Activated CD4-positive, alpha-beta T cell treated with anti-CD3 and anti-CD28 coated beads for 4 hours (primary cell): ENCODE measurements at places on chromosomes 5 and 9.

DNA sequence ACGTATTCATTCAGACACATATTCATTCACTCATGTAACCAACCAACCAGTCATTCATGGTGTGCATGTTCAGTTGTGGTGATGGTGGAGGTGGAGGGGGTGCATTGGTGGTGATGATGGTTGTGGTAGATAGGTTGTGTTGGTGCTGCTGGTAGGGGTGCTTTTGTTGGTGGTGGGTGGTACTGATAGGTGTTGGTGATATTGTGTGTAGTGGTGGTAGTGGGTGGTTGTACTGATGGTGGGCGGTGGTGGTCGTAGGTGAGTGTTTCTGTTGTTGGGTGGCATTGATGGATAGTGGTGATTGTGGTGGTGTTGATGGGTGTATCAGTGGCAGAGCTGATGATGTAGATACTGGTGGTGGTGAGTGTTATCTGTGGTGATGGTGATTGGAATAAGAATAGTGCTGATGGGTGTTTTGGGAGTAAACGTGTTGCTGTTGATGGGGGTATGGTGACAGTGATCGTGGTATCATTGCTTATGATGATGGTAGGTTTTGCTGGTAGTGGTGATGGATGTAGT, 59.8 kb upstream of the SHB start:
- no peak for DNase-seq

DNA sequence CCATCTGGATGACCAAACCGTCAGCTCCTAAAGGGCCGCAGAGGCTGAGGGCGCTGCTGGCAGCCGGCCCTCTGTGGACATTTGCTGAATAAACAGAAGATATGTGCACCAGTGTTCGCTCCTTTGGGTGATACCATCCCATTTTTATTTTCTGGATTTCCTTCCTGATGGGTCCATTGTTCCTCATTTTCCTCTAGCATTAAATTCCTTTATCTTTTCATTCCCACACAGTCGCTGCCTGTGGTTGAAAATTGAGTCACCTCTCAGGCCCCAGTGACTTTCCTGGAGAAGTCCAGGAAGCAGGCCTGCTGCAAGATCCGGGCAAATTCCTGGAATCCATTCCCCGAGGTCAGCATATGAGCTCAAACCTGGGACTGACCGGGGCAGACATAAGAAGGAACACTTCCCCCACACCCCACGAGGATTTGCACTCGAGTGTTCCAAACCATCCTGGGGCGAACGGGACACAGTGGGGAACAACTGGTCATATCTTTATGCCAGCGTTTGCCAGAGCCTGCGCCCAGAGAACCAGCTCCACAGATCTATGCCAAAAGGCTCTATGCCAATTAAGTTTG, 86.7 kb upstream of the PCA3 start:
- no peak for DNase-seq

DNA sequence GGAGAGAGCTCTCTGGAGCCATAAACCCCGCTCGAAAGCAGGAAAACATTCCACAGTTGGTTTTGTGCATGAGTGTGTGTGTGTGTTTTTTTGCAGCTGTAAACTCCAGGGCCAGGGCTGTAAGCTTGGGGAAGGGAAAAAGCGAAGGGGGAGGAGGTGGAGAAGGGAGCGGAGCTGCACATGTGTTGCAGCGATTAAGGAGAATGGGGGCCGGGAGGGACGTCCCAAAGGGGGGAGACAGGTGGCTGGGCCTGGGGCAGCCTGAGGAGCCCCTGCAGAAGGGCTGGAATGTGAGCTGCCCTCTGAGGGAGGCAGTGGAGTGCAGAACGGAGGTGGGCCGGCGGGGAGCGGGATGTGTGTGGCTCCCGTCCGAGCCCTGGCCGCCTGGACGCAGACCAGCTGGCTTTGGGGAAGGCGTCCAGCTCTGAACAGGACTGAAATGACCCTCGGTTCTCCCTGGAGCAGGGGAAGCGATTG, 2.7 kb upstream of the MYMK start:
- no peak for DNase-seq

GRCh38 chr5:75366787-75367186, 29.8 kb downstream of the HMGCR start:
- DNase-seq = no peak

- DNase-seq = no peak
These were observed 149.4 kb upstream of the STK32A start for GRCh38 chr5:147085409-147085808.

GRCh38 chr9:84230355-84231145, 110.0 kb downstream of the SLC28A3 start:
- no peak for DNase-seq

GRCh38 chr9:16247188-16247875, 623.1 kb downstream of the BNC2 start:
- no peak for DNase-seq

GRCh38 chr9:102237520-102237919, 499.1 kb upstream of the GRIN3A start:
- DNase-seq = no peak

- DNase-seq = no peak
These were observed 243.8 kb upstream of the WWC1 start for GRCh38 chr5:168047669-168048111.

GRCh38 chr5:3161672-3162071, 410.2 kb upstream of the IRX2 start:
- no peak for DNase-seq

DNA sequence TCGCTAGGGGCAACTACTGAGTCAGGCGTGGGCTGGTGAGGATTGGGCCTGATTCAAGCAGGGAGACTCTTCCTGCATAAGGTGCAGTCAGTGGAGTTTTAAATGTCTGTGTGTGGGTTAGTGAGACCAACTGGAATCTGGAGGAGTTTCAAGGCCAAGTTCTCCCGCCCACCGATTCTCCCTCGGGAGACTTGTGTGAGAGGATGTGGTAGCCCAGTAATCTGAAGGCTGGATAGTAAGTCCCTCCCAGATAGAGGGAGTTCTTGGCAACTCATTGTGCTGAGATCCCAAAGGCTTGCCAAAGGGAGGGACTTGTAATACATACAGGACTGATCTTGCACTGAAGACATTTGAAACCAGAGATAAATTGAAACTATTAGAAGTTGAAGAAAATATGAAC, 51.8 kb downstream of the WDR36 start:
- DNase-seq = no peak

DNA sequence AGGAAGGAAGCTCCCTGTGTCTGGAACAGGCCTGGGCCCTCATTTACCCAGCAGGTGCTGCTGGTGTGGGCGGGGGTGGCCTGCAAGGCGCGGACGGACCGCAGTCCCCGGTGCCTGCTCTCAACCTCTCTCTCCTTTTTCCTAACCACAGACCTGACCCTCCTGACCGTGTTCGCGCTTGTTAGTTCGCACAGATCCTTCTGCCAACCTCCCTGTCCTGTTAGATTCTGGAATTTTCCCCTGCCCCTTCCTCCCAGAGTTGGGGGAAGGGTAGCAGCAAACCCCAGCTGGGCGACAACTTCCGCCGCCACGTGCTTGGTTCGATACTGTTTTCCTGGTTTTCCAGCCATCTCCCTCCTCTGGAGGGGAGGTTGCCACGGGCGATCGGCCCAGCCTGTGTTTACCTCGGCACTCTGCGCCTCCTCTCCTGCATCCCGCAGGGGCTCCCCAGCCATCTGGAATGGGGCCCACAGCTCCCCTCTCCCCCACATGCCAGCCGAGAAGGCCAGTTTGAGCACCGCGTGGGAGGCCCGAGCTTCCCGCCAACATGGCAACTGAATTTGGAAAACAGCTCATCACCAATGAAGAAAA, 70.8 kb upstream of the UNC5A start:
- DNase-seq = no peak

DNA sequence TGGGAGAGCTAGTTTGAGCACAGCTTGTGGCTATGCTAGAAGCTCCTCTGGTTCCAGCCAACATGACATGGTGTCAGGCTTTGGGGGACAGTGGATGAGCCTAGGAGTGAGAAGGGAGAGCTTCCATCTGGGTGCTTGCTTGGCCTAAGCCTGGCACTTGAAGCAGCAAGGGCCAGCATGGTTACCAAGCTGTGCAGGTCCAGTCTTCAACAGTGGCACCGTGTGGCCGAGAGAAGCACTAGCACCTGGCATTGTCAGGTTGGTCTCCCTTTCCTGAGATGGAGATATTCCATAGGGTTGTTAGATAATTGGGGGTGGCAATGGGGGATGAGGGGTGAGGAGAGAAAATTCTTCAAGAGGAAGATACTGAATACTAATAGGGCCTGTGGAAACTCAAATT, 261.9 kb downstream of the PBX3 start:
- DNase-seq = no peak

DNA sequence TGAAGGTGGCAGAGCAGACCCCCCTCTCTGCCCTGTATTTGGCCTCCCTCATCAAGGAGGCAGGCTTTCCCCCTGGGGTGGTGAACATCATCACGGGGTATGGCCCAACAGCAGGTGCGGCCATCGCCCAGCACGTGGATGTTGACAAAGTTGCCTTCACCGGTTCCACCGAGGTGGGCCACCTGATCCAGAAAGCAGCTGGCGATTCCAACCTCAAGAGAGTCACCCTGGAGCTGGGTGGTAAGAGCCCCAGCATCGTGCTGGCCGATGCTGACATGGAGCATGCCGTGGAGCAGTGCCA, 3.8 kb downstream of the ALDH1B1 start:
- no peak for DNase-seq

- no peak for DNase-seq
These were observed 28.2 kb upstream of the CPLX2 start for GRCh38 chr5:175842951-175843793.

GRCh38 chr5:138636398-138636944, 61.3 kb upstream of the HSPA9 start:
- DNase-seq = no peak

DNA sequence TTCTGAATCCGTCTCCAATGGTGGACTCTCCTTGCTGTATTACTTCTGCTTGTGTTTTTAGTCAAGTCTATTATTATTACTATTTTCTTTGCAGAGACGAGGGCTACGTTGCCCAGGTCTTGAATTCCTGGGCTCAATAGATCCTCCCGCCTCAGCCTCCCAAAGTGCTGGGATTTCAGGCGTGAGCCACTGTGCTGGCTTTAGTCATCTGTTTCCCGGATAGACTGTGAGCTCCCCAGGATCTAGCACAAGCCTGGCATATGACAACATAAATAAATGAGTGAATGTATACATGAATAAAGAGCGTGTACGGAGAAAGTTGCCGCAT, 439 bp upstream of the DDX46 start:
- DNase-seq = no peak

GRCh38 chr5:77636641-77637169, 1.8 kb downstream of the OTP start:
- no peak for DNase-seq

- peak; percentile 84 for DNase-seq
These were observed 1.7 kb downstream of the FYB1 start for GRCh38 chr5:39217365-39218281.

- no peak for DNase-seq
These were observed 62.6 kb downstream of the PPARGC1B start for GRCh38 chr5:149792540-149793255.

- no peak for DNase-seq
These were observed 40.8 kb downstream of the GRAMD2B start for GRCh38 chr5:126464016-126464415.

DNA sequence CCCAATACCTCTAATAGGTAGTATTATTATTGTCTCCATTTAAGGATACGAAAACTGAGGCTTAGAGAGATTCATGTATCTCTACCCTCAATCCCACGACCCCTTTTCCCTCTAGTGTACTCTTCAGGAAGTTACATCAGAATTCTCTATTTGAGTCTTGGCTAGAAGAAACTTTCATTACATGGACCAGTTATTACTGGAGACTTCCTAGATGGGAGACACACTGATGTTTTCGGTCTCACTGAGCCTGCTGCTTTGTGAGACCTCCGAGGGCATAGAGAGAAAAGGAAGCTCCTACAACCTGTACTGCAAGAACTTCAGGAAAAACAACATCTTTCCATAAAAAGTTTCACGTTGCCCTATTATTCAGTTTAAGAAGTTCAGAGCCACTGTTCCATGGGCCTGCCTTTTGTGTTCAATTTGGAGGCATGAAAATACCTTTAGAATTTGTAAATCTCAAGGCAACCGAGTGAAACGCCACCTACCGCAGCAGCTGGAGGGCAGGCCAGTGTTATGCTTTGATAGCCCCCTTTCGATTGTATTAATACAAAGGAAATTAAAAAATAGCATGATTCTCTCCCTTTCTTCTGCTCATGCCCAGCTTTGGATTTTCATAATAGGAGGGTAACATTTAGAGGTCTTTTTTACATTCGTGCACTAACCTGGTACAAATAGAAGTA, 223.3 kb downstream of the EBF1 start:
- DNase-seq = no peak

- DNase-seq = no peak
These were observed 311.2 kb downstream of the TRIM32 start for GRCh38 chr9:116998305-116998704.

DNA sequence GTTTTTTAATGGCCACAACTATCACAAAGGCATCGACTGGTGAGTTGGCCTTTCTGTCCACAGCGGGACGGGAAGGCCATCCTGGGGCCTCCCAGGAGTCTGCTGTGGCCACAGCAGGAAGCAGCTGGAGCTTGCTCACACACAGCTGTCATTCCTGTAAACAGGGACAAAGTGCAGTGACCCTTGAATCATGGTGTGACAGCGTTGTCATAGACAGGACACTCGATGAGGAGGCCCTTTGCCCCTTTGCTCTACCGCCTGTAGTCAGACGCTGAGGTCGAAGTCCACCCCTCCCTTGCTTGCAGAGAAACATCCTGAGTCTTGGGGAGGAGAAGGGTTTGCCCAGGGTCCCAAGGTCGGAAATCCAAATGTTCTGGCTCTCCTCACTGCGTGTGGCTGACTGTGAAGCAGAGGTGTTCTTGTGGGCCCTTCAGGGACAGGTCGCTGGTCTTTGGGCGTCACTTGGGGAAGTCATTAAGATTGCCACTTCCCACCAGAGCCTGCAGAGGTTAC, 35.1 kb downstream of the NDST1 start:
- no peak for DNase-seq

DNA sequence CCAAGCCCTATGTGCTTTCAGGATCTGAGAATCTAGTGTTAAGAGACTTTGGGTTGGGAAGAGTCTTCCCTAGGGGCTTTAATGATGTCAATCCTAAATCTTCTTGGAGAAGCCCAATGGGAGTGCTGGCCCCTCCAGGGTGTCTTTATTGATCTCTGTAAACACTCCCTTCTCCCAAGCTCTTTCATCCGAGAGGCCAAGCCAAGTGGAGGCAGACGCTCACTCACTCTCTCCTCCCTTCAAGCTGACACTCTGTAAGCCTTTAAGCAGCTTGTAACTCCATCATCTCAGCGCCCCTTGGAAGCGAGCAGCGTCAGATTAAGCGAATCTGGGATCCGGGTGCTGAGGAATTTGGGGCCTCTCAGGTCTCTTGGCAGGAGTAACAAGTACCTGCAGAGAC, 37.7 kb downstream of the SPARC start:
- no peak for DNase-seq

DNA sequence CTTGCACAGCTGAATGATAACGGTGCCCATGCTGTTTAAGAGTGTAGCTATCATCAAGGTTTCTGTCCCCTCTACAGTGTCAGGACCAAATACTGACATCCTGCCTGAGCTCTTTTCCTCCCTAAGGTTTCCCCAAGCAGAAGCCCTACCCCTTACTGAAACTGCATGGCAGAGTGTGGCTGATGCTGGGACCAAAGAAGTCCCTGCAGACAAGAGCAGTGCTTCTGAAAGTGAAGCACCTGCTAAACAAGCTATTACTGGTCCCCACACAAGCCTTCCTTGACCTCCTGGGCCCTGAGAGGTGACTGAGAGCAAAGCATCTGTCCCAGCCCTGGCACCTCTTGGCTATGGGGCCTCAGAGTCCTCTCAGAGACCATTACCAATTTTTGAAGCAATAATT, 56.1 kb downstream of the CFAP90 start:
- DNase-seq = no peak
